ENCODE measurements at places on chromosomes 2 and 18.

DNA sequence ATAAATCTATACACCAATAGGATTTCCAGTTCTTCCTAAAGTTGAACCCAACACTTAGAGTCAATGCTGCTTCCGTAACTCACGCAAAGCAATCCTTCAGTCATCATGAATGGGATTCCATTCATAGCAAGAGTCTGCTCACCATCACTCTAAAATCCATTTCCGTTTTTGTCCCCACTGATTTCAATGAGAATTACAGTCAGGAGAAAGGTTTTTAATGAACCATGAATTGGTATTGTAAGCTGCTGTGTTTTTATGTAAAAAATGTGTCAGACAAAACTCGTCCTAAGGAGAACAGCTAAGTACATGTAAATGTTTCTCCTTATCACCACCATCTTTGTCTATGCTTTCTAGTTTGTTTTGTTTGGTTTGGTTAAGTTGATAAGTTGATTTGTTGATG is 391.5 kb downstream of the IRS1 start:
- no peak for DNase-seq

DNA sequence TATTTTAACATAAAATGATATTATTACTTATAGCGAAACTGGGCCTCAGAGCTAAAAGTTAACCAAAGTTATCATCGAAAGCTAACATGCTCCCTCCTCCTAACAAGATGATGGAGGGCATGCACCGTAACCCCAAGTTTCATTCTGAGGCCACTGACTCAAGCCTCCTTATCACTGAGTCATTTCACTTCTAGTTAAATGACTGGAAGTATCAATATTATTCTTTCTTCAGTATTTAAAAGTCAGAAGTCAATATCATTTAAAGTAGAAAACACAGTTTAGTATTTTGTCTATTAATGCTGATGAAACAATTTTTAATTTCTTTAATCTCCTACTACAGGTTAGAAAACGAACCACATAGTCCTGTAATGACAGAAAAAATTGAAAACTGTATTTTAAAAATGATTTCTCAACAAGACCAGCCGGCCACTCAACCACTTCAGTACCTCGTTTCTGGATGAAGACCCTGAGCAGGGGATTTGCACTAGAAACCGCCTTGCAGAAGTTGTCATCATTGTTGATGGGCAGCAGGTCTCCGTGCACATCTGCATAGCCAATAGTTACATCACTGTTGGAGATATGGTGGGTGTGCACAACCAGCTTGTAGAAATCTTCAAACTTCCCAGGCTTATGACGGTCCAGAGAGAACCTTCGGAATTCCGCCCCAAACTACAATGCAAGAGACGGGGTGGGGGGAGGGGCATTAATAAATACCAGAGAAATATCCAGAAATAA is 44.9 kb downstream of the PARD6G start:
- DNase-seq = no peak

GRCh38 chr2:222240676-222241049 is 58.1 kb downstream of the PAX3 start:
- no peak for DNase-seq

- no peak for DNase-seq
Measured at GRCh38 chr2:10161206-10161931, 38.8 kb downstream of the RRM2 start.

DNA sequence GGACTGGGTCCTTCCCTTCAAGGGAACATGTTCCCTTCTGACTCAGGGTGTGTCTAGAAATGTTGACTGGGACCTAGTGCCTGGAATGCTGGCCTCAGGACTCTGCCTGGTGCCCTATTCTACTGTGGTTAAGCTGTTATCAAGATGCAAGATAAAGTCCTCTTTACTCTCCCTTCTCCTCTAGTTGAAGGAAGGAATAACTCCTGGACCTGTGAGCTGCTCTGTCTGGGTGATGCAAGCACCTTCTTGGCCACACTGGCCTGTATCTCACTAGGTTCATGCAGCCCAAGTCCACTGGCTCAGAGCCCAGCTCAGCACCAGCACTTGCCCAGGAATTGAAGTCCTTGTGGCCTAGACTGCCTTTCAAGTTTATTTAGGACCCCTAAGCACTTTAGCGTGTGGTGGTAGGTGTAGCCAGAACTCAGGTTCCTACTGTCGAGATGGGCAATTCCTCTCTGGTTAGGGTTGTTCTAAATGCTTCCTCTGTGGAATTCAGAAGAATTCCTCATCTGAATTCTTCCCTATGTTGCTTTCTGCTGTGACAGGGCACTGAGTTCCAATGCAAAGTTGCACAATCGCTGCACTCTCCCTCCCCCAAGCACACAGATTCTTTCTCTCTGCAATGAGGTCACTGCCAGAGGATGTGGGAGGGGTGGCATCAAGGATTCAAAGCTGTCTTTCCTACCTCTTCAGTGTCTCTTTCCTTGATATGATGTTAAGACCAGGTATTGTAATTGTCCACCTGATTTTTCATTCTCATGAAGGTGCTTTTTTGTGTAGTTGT is 54.7 kb downstream of the VWC2L start:
- DNase-seq = no peak

DNA sequence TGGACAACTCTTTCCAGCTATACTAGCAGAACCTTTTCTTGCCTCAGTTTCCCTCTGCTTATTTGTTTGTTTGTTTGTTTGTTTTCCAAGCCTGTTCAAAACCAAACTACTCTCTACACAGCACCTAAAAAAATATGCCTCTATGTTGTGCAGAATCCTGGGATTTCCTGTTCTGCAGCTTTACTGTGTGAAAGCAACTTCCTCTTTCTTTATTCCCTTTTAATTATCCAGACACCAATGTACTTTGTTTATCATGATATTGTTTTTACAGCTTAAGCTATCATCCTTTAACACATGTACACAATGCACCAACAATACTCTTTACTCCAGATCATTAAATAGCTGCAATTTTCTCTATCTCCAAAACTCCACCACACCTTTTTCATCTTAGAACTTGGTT is 259.5 kb downstream of the EPHA4 start:
- no peak for DNase-seq

DNA sequence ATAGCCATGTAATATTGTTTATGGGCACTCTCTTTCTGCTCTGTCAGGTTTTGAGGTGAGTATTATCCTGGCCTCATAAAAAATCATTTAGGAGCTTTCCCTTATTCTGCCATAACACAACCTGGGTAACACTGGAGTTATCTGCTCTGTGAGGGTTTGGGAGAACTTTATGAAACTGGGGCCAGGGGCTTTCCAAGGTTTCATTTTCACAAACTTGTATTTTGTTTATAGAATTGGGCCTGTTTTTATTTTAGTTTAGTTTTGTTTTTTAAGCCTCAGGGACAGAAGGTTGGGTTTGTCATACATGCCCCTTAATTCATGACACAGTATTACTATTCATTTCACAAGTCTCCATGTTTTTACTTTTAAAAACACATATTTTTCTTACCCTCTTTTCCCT is 83.5 kb downstream of the IRS1 start:
- no peak for DNase-seq
